ENCODE measurements at places on chromosomes 4 and X.
A peak's percentile ranks its signal among the peaks of the same experiment; 100 is the strongest.

DNA sequence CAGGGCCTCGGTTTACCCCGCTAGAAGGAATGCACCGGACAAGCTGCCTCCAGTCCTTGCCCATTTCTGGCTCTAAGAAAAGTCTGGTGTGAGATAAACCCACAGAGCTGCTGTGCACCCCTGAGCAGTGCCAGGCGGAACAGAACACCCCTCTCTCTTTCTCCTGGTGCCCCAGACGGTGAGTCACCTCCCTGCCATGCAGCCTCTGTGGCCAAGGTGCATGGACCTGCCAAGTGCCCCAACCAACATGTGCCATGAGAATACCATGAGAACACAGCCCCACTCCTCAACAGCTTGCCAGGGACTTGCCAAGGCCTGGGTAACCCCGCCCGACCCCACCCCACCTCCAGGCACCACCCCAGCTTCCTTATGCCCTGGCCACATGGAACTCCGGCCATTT is 47.7 kb upstream of the MAN2B2 start:
- no peak for DNase-seq

- DNase-seq: no peak
Observed at GRCh38 chrX:40423299-40423698, 157.5 kb upstream of the ATP6AP2 start.

DNA sequence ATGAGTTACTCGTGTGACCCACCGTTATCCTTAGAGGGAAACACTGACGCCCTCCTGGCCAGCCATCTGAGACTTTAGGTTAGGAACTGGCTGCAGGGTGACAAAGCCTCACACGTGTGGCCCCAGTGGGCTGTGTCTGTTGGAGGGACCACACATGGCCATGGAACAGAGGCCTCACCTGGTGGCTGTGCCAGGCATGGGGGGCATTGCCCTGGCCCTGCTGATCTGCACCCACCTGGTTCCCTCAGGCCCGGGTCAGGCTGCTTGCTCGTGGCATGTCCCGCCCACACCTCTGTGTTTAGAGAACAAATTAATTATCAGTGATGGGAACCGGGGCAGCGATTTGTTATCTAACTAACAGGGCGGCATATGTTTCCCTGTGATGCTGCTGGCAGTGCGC is 100.9 kb upstream of the PSAPL1 start:
- DNase-seq: no peak

DNA sequence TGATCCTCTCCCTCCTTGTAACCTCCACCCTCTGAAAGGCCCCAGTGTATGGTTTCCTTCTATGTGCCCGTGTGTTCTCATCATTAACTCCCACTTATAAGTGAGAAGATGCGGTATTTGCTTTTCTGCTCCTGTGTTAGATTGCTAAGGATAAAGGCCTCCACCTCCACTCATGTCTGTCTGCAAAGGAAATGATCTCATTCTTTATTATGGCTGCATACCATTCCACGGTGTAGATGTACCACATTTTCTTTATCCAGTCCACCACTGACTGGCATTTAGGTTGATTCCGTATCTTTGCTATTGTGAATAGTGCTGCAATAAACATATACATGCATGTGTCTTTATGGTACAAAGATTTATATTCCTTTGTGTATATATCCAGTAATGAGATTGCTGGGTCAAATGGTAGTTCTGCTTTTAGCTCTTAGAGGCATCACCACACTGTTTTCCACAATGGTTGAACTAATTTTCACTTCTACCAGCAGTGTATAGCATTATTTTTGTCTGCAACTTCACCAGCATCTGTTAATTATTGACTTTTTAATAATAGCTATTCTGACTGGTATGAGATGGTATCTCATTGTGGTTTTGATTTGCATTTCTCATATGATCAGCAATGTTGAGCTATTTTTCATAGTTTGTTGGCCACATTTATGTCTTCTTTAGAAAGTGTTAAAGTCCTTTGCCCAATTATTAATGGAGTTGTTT is 1030.9 kb downstream of the FSTL5 start:
- DNase-seq: no peak

GRCh38 chr4:148329751-148330150 is 112.5 kb downstream of the NR3C2 start:
- DNase-seq: no peak

DNA sequence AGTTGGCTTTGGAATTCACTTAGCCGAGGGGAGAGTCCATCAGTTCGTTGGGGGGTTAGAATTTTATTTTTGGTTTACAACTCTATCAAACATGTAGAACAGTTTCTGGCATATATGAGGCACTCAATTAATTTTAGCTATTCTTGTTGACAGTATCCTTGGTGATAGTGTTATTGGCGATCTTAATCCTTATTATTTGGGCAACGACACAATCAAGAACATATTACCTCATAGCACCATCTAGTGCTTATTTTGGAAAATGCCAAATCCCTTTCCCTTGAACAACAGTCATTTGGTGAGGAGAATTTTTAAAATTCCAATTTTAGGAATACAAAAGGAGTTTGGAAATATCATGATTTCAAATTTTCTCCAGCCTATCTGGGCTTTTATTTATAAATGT is 17.9 kb upstream of the PGRMC1 start:
- peak; percentile 64 for DNase-seq

- no peak for DNase-seq
Observed at GRCh38 chr4:137213372-137214173, 318.7 kb downstream of the PCDH18 start.

DNA sequence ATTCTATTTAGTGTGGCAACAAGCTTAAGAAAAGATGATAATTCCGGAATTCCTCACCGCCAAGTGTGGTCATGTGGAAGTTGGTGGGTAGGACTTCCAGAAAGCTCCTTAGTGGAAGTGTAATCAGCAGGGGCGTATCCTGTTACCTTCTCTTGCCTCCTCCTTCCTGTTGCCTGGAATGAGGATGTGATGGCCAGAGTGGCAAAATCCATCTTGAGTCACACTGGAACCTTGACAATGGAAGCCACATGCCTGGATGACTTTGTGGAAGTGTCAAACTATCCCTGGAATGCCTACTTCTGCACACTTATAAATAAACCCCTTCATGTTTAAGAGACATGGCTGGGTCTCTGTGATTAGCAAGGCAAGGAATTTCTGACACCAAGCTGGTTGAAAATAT is 191.0 kb downstream of the PRDM5 start:
- peak; percentile 20 for DNase-seq

GRCh38 chr4:39900966-39901365 is 76.7 kb downstream of the PDS5A start:
- no peak for DNase-seq

DNA sequence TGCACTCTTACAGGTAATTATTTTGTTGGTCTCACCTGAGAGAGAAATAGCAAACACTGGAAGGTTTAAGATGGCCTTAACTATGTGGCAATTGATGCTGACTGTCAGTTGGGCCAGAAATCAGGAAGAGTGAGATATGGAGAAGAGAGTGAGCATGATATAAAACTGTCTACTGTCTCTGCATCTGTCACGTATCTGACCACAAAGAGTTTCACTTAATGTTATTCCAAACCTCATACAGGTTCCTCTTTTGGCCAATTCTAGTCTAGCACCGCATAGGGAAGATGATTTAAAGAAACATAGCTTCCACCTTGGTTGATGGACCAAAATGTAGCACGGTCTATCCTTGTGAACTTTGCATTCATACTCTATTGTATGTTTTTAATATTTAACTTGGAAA is 381.0 kb upstream of the BOD1L1 start:
- no peak for DNase-seq

GRCh38 chrX:12240491-12240890 is 102.2 kb downstream of the FRMPD4 start:
- no peak for DNase-seq

DNA sequence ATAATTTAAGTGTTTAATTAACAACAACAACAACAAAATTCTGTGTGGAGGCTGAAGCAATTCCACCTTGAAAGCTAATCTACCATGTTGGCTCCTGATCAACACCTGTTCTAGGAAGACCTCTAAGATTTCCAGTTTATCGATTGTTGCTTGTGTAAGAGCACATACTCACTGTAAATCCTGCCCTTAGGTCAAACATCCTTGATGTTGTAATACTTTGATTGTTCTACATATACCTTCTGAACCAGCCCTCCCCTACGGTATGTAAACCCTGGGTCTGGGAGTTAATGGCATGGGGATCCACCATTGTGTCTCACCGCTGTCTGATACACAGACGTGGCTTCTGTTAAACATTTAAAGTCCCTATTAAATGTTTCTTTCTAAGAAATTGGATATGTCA is 73.2 kb downstream of the RASL11B start:
- DNase-seq: no peak

Data from AG08396 (cell line).